ENCODE measurements at places on chromosomes 12 and 14.

DNA sequence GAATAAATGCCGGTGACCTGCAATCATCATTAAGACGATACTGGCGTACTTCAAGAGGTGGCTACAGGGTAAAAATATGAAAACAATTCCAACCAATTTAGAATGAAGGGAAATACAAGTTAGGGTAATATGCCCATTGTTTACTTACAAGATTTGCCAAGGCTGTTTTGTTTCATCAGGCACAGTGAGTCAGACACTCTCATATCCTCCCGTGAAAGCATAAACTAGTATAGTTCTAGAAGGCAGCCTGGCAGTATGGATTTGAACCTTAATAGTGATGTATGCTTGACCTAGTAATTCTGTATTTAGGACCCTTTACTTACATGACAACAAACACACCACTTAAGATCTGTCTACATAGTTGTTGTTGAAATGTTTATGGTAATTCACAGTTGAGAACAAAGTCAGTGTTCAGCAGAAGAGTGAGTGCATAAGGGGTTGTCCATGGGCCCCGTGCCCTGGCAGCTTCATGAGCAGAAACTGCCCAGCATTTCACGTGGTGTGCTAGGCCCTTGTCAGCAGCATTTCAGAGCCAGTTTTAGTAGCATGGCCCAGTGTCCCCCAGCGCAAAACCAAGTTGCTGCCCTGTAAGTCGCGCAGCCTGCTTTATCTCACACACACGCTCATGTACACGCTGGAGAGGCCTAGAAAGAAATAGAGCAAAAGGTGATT, 80.8 kb downstream of the EP400 start:
- no peak for DNase-seq

DNA sequence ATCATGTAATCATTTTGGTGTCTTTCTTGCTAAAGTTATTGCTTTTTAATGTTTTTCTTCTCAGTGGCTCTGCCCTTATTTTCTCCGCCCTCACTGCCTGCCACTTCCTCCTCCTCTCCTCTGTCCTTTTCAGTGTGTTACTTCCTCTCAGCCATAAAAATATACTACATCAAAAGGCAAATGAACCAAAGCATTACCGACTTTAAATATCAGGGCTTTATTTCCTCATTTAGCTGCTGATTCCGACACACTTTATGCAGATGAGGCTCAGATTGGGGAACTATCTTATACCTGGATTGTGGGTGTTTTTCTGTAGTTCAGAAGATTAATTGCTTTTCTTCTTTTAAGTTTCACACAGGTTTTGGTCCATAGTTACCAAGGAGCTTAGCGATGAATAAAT, 118.1 kb downstream of the CMAS start:
- DNase-seq: no peak

GRCh38 chr12:101439236-101439635, 31.7 kb upstream of the ARL1 start:
- no peak for DNase-seq

DNA sequence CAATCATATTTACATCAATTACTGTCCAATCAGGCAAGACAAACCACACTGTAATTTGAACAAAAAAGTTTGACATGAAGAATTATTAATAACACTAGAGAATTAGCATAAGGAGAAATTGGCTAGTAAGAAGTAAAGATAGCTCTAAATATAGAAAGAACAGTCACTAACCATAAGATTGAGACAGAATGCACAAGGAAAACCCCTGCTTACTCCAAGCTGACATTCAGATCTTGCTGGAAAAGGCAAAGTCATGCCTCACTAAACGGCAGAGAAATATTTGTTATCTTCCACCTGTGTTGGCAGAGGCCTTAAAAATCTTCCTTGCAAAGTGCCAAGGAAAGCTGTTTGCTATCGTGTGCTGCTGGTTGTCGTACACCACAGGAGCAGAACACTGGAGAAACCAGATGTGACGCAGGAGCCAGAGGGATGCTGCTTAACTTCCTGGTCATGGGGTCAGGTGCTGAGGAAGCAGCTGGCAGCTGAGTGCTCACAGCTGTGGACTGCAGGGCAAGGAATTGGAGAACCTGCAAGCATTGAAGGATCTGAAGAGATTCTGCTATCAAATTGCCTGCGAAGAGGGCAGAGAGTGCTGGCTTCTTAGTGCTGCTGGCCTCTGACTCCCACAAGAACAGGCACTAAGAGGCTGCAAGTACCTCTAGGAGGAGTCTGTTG, 1323.3 kb downstream of the LRFN5 start:
- DNase-seq: no peak
